ENCODE measurements at places on chromosomes 4 and X.

GRCh38 chr4:93394545-93395081, 433.9 kb upstream of the ATOH1 start:
- no peak for DNase-seq

- no peak for DNase-seq
Measured at GRCh38 chr4:130288576-130288975, 1192.6 kb downstream of the C4orf33 start.

- no peak for DNase-seq
Measured at GRCh38 chr4:111963158-111963700, 182.0 kb upstream of the FAM241A start.

DNA sequence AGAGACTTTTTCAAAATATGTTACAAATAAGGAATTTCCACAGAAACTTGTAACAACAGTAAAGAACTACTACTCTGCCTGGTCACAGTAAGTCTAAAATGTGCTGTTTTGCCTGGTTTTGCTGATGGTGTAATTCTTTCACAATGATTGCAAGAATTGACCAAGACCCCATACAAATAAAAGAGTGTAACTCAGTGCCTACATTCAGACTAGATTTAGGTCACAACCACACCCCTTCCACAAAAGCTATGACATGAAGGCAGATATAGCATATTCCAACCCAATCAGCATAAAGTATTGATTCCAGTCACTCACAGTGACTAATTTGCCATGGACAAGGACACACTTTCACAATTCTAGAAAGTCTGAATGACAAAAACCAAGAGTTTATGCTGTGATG, 53.7 kb upstream of the TMPRSS11F start:
- DNase-seq, result no peak

- no peak for DNase-seq
Measured at GRCh38 chr4:91147067-91147466, 1019.9 kb downstream of the CCSER1 start.

- no peak for DNase-seq
Measured at GRCh38 chr4:155143512-155143911, 64.9 kb upstream of the NPY2R start.

DNA sequence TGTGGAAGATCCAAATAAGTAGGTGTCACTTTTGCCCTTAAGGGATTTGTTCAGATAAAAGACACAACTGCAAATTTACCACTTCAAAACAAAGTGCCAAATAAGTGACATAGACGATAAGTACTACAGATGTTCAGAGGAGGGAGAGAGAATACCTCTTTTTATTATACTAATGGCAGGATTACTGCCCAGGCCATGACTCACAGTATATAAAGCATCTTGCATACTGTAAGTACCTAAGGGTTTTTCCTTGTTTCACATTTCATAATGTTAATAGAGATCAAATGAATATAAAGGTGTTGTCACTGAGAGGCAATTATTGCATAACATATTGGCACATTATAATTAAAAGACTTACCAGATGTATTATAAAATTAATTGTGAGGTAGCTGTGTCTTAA, 46.4 kb downstream of the PTPN13 start:
- no peak for DNase-seq

GRCh38 chr4:183180096-183180495, 81.0 kb downstream of the WWC2 start:
- no peak for DNase-seq

DNA sequence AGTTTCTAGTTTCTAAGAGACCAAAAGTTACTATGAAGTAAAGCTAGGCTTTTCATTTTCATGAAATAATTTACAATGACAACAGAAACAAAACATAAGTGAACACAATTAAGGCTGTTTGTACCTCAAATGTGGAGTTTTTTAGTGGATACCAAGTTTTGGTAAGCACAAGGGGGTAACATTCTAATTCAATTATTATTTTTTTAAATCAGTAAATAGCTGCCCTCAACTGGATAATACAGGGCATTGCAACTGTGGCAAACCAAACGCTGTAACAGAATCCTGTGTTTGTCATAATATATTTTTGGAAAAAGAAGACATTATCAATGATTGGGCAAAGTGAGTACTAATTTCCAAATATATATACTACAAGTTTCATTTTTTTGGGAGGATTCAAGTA, 150.3 kb downstream of the FBXW7 start:
- no peak for DNase-seq

DNA sequence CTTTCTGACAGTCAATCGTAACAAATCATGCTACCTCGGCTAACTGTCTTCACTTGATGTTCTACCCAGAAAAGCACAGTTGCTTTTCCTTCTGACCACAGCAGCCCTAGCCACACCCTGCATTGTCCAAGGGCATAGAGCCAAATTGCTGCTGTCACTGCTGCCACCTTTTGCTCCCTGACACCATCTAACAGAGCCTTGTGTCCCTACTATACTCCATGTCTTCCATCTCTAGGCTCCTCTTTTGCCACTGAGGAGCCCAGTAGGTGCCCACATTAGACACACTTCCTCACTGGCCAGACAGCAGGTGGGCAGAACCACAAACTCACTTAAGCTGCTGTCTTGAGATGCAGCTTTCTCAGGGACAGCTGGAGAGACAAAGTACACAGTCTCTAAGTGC, 91.4 kb downstream of the ANXA3 start:
- DNase-seq, result no peak

DNA sequence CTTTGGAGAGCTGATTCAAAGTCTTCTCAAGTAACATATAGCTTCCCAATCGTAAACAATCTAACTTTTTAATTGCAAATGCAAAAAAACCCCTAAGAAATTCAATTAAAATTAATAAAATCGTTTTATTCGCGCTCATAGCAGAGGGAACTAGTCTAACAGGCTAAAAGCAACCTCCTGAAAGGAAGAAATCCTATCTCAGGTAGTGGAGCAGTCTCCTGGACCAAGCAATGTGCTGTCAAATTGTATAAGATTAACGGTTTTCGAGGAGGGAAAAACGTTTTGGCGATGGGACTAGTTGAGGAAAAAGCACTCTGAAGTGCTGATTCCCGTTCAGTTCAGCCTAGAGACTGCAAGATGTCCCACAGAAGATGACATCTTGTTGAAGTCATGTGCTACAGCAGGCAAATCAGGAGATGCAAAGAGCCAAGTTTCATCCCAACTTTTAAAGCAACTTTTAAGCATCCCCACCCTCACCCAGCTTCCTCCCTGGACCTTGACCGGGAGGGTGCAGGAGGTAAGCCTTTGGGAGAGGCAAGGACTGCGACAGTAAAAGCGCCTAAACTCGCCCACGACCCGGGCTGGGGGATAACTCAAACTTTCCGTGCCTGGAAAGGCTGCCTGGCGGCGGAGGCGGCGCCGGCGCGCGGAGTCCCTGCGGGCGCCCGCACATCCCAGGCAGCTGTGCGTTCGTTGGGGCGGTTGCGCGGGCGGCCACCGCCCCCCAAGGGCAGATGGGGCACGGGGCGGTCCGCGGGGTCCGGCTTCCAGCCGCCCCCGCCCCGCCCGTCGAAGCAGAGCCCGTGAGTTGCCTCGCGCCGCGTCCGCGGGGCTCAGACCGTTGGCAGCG, 784 bp downstream of the MAP7D3 start:
- no peak for DNase-seq

DNA sequence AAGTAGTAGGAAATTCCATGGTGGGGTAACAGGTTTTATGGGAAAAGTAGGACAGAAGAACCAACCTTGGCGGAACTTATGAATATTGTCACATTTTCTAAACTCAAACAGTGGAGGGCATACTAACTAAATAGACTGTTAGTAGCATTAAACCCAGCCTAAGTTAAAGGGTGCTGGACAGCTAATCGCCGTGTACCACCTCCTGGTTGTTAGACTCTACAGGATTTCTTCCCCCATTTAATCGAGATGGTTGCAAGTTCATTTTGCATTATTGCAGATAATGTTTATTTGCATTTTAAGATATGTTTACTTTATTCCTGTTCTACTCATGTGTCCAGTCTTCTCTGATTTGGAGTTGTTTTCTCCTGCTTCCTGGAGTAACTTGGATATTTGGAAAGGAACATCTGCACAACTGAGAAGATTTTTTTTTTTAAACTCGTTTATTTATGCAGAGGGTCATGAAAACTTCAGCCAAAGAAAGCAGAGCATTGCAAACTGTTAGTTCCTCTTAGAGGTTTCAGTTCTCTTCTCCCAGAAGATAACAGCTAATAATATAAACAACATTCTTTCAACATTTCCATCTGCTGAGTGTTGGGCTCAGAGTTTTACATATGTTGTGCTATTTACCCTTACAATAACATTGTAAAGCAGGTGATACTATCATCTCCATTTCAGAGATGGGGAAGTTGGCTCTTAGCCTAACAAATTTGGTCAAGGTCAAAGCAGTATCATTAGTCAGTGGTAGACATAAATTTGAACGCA, 51.5 kb upstream of the TBC1D9 start:
- no peak for DNase-seq

- no peak for DNase-seq
Measured at GRCh38 chr4:86400216-86400615, 40.4 kb upstream of the MAPK10 start.

DNA sequence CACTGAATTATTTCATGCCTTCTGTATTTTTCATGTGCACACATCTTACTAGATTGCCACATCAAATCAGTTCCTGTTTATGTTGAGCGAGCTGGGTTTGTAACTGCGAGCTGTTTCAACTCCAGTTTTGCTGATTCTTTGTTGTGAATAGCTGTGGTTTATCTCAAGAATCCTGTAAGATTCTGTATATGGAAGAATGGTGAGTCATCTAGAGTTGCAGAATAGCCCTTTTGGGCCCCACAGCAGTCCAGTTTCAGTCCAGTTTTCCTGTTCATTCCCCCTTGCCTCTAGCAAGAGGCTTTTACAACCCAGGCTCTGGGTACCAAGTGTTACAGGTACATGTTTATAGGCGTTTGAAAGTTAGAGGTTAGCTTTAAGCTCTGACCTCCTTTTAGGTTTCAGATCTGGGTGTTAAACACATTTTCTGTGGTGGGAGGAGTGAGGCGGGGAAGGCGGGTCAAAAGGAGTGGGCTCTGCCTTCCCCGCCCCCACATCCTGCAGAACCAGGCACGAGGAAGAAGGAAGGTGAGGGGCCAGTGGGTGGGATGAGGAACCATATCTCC, 32.7 kb downstream of the TBC1D14 start:
- peak; percentile 85 for DNase-seq

DNA sequence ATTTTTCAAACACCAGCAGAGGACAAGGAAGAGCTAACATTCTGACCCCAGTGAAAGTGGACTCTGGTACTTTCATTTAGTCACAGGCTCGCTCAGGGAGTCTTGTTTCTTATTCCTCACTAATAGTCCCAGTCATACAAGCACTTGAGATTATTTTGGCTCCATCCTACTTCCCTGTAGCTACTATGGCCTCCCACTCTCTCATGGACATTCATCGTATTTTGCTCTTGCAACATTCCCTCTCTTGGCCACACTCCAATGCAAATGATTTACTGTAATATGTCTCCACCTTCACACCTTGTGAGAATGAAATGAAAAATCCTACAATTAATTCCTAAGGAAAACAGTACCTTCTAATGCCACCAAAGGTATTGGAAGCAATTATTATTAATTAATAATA, 21.3 kb downstream of the PLRG1 start:
- no peak for DNase-seq

DNA sequence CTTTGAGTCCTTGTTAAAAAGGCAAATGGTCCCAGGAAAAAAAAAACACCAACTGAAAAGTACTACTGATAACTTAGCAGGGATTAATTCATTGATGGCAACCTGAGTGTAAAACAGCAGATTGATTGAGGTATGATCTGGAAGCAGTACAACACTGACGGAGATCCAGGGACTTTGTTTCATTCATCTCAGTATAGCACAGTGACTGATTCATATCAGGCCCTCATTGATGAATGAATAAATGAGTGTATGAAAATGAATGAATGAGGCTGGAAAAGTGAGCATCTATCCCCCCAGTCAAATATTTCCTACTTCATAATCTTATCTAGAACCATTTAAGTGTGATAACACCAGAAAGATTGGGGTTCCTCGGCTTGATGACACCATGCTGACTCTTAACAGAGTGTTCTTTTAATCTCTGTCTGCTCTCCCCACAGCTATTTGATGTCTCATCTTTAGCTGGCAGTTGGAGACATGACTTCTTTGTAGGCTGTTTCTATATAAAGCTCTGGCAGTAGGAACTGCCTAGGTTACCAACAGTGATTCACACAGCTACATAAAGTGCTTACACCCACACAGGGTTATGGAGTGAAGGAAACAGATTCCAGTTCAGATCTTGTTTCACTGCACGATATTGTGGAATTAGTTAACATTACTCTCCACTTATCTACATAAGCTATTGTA, 18.6 kb upstream of the RNF128 start:
- peak; percentile 17 for DNase-seq

- no peak for DNase-seq
Measured at GRCh38 chr4:14262221-14262620, 634.7 kb upstream of the BOD1L1 start.

DNA sequence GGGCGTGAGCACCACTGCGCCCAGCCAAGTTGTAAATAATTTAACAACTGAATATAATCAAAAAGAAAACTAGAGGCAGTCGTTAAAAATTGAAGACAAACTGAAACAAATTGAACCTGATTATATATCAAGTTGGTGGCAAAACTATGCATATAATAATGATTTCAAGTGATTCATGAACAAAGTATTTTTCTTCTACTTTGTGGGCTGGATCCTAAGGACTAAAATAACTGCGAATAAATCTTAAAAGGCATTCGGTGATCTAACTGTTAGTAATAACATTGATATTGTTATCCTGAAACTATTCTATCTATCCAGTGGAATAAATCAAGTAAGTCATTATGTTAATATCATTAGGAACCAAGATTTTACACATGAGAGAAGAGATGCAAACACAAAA, 21.2 kb upstream of the USP9X start:
- DNase-seq, result no peak

DNA sequence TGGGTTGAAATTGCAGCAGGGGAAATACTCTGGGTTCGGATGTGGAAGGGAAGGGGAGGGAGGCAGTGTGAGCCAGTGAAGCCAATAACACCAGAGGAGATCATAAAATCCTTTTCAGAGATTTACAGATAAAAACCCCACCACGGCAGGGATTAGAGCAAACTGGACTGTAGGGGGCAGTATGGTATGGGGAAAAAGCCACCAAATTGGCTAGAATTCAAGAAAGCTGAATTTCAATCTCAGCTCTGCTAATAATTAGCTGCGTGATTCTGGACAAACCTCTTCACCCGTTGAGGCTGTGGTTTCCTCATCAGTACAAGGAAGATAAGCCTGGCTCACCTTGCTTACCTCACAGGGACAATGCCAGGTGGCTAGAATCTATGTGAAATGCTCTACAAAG, 108.1 kb downstream of the ATG4A start:
- DNase-seq, result no peak

DNA sequence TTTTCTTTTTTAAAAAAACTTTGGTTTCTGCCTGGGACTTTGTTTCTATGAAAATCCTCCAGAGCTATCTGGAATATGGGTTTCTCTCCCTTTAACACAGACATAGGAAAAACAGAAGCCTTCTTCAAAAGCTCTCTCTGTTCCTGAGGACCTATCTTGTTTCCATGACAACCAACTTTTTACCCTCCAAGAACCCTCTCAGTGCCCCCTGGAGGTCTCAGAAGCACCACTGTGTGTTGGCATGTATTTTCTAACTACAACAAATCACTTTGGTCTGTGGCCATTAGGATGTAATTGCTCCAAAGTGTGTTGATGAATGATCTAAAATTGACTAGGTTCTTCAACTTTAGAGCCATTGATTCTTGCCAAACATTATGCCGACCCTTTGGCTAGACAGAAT, 1331.6 kb downstream of the ADGRL3 start:
- no peak for DNase-seq

- no peak for DNase-seq
Measured at GRCh38 chrX:44003975-44004374, 30.8 kb upstream of the NDP start.

Data from amniotic stem cell (primary cell).